NCI-H1694 treated with DMSO at 0.1 percent for 48 hours (cell line): ENCODE measurements at places on chromosomes 3 and 15.

DNA sequence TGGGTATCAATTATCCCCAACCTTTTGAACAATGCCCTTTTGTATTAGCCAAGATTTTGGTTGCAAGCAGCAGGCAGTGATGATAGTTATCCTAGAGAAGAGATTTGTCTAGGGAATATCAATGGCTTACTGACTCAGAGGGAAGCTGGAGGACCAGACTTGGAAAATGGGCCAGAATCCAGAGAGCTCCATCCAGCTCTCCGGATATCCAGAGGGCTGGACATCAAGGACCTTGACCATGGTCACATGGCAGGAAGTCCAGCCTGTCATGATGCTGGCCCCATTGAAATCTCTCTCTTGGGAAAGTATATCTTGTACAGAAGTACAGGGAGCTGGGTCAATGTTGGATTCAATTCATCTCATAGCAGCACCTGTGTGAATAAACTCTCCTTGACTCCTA lies 148.5 kb upstream of the PDZRN3 start:
- no peak for DNase-seq

GRCh38 chr3:149363053-149363452 lies 14.4 kb downstream of the TM4SF1 start:
- no peak for DNase-seq

GRCh38 chr15:26889298-26889898 lies 22.5 kb downstream of the GABRA5 start:
- peak; percentile 5 for DNase-seq

DNA sequence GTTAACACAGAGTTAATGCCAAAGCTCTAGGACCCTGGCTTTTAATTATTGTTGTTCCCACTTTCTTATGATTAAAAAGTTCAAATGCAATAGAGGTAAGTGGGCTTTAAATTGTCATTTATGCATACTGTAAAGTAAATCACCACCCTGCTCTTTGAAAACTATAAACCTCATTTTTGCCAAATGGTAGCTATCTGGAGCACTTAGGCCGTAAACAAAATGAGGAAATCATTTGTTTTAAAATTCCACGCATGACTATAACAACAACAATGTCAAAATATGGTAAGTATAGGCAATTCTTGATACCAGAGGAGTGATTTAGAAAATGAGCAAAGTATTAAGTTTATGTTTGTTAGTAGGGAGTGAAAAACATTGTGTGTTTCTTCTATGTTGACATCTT lies 1.8 kb downstream of the UNC13C start:
- DNase-seq, result no peak
